ENCODE measurements at places on chromosomes 12 and 14.

GRCh38 chr14:58426670-58427280, 556 bp downstream of the TIMM9 start:
- DNase-seq, result peak; percentile 1

- no peak for DNase-seq
Measured at GRCh38 chr12:106106061-106106566, 32.6 kb downstream of the NUAK1 start.

DNA sequence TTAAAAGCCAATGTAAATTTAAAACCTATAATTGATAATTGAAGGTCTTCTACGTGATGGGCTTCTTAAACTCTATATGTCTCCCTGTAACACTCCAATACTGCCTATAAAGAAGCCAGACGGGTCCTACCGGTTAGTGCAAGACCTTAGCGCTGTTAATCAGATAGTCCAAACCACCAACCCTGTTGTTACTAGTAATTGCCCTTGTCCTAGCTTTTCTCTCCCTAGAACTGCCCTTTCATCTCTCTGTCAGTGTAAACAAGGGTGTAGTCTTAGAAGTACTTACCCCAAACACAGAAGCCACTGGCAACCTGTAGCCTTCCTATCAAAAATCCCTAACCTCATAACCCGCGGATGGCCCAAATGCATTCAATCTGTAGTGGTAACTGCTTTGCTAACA, 243.0 kb upstream of the DIO3 start:
- DNase-seq, result no peak

DNA sequence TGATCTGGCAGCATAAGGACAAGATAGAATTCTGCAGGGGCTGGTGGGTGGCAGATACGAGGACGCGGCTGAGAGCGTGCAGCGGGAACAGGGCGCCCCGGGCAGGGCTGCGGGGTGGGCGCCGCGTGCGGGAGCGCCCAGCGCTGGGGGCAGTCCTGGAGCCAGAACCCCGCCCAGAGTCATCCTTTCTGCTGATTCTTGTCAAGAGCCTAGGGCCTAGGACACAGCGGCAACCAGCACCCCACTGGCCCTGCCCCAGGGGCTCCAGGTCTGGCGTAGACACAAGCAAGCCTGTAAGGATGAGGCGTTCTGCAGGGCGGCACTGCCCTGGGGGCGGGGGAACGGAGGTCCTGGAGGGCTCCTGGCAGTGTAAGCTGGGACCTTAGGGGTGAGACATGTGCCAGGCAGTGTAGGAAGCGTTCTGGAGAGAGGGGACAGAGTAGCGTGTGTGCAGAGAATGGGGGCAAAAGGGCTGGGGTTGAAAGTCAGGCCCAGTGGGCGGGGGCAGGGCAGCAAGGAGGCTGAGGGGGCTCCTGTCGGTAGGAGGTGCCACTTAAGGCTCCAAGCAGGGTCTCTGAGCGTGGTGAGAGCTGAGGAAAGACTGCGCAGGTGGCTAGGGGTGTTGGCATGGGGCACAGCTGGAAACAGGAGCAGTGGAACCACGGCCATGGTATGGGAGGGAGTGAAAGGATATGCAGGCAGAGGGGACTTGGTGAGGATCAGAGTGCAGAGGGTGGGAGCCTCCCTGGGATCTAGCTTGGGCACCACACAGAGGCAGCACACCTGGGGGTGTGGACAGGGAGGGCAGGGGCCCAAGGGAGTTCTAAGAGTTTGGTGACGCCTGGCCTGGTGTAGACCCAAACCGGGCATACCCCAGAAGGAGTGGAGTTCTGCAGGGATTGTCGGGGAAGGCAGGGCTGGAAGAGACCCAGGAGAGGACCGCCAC, 845 bp upstream of the AHNAK2 start:
- DNase-seq, result no peak
